Fibroblast of mammary gland (primary cell): ENCODE measurements at places on chromosomes 4 and X.

DNA sequence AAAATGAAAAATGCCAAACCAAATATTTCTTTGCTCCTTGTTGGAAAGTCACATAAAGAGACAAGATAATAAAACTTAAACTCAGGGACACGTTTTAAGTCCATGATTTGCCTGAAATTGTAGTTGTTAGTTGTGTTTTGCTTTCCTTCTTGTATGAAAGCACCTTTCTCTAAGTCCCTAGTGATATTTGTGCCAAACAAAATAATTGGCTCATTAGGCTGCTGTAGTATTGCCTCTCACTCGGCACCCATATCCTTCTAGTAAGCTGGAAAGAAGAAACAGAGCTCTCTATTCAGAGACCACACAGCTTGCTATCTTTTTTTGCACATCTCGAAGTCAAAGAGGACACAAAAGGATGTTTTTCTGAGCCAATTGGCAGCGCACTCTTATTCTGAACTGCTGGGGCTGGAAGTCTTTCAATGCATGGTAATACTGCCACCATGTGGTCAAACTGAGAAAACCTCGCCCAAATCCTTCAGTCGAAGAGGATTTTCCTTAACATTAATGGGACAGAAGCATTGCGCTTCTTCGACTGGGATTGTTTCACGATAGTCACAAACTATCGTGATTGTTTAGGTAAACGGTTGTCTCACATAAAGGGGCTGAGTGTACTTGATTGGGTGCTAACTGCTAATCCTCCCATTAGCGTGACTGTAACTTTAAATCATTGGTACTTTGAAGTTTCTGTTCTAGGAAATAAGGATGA, 571.9 kb upstream of the LCORL start:
- peak; percentile 78 for DNase-seq

GRCh38 chr4:183053681-183054080, 45.4 kb upstream of the WWC2 start:
- no peak for DNase-seq

DNA sequence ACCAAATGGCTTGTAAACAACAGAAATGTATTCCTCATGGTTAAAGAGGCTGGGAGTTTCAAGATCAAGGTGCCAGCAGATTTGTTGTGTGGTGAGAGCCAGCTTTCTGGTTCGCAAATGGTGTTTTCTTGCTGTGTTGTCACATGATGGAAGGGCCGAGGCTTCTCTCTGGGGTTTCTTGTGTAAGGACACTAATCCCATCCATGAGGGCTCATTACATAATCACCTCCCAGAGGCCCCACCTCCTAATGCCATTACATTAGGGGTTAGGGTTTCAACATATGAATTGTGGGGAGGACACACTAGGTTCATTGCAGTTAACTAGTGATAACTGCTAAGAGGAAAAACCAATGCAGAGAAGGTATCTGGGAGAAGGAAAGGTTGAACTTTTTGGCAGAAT, 103.5 kb upstream of the ENPEP start:
- no peak for DNase-seq

DNA sequence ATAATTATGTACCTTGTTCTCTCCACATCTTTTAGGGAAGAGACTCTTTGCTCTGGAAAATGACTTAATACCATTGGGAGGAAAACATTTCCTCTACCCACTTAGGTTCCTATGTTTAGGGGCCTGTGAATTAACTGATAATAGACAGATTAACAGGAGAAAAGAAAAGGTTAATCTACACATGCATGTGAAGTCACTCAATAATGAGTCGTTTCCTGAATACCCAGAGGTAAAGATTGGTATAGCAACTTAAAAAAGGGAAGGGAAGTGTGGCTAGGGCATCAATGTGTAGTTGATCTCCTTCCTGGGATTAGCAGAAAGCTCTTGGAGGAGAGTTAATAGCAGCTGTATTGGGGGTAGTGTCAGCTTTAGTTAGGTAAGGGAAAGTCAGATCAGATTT, 419.5 kb upstream of the ATOH1 start:
- no peak for DNase-seq

DNA sequence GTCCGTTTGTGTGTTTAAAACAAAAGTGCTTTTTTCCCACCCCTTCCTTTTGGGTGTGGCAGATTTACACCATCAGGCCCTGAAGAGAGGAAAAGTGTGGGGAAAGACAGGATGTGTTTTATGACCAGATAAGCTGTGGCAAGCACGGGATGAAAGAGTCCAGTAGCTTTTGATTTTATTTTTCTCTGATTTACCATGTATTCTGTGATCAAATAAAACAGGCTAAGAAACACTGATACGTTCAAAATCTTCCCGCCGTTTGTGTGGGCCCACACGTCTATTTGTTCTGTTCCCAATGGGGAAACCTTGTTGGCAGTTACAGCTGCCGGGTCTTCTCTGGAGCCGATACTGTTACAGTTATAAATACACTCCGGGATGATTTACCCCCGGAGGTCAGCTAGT, 10.8 kb downstream of the LRP2BP start:
- peak; percentile 14 for DNase-seq

DNA sequence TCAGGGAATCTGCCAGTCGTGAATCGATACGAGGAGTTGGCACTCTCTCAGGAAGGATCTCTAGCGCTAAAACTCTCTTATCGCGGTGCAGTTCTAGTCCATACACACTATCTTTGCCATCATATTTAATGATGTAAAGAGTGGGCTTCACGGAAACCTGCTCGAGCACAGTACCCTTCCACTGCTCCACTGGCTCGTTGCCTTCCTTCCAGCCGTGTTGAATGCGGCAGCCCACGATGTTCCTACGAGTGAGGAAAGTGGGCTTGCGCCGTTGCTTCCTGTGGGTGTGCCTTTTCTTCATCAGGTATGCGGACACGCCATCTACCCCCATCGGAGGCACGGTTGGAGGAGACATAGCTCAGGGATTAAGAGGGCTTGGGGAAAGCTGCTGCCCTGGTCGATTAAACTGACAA, 661 bp downstream of the SPIN4 start:
- DNase-seq: peak; percentile 3

DNA sequence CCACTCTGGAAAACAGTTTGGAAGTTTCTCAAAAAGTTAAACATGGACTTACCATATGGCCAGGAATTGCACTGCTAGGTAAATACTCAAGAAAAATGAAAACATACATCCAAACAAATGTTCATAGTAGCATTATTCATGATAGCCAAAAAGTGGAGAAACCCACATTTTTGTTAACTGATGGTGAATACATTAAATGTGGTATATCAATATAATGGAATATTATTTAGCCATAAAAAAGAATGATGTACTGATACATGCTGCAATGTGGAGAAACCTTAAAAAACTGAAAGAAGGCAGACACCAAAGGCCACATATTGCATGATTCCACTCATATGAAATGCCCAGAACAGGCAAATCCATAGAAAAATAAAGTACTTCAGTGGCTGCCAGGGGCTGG, 79.1 kb downstream of the SHROOM3 start:
- no peak for DNase-seq

DNA sequence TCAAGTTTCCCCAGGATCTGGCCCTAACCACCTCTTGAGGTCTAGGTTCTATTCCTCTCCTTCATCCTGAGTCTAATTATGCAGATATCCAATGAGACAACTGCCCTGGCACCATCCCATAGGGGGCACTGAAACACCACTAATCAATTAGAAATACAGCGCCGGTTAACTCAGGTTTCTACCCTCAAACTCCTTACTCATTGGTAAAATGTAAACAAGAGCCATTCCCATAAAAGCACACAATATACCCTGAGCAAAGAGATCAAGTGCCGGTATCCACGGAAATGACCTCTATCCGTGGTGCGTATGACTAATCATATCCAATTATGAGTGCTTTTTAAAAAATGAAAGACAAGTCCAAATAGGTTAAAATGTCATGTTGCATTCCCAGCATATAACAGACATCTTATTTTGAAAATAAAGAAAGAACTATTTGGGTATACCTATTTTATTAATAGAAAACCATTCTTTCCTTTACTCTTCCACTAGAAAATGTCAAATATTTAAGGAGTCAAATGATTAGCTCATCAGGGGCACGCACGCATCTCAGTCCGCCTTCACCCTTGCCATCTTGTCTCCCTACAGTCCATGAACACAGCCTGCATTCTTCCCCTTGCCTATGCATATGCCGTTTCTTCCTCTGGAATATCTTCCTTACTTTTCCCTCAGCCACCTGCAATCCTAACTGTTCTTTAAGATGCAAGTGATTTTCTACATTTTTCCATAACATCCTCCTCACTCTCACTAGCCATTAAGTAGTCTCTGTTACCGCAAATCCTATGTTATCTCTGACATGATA, 141.1 kb downstream of the MAML3 start:
- DNase-seq: peak; percentile 86

GRCh38 chr4:52964011-52964410, 101.9 kb downstream of the RASL11B start:
- no peak for DNase-seq

DNA sequence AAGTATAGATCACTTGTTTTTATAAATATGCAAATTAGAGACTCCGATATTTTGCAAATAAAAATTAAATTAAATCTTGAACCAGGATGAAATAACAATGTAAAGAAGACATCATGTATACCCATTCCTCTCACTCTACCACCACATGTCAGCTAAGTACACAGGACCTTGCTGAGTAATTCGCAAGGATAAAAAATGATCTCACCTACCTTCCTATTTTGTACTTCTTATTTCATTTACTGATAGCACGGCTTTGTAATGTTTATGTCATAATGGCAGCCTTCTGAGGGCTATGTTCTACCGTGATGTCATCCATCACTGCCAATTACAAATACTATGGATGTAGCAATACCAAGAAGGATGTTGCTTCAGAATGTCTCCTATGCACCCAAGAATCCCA, 10.9 kb upstream of the SMR3B start:
- DNase-seq: no peak

- peak; percentile 56 for DNase-seq
Measured at GRCh38 chr4:16194214-16194613, 32.1 kb downstream of the TAPT1 start.

GRCh38 chrX:155857561-155857960, 23.6 kb upstream of the VAMP7 start:
- peak; percentile 11 for DNase-seq

GRCh38 chrX:151488677-151489076, 74.8 kb upstream of the PASD1 start:
- DNase-seq: no peak

- DNase-seq: peak; percentile 35
Measured at GRCh38 chr4:11650801-11651596, 222.3 kb upstream of the HS3ST1 start.

DNA sequence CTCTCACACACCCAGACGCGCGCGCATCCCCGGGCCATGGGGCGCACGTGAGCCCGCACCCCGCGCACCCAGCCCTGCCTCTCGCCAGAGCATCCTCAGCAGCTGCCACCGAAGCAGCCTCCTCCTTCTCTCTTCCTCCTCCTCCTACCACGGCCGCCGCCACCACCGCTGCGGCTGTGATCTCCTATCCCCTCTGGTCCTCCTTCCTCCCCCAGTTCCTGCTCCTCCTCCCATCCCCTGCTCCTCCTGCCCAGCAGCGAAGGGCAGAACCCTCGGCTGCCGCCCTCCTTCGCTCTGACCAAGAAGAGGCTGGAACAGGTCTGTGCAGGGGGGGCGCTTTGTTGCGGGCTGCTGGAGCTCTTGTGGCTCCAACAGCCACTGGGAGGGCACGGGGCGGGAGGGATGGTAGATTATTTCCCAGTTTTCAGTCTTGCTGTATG, 148.7 kb upstream of the CHRDL1 start:
- no peak for DNase-seq

GRCh38 chr4:74100531-74100930, 1.5 kb upstream of the CXCL2 start:
- no peak for DNase-seq

GRCh38 chrX:121569609-121570008, 522.2 kb downstream of the GLUD2 start:
- no peak for DNase-seq

DNA sequence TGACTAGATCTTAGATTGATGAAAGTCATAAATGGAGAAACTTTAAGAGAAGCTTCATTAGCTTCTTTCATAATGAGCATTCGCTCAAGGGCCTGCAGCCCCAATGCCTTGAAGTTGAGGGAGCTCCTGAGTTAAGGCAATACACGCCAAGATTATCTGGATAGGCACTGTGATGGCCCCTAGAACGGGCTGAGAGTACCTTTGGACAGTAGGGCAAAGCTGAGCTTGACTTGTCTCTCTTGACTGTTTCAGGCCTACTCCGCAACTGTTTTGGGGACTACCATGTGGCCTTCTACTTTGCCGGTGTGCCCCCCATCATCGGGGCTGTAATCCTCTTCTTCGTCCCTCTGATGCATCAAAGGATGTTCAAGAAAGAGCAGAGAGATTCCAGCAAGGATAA, 83.3 kb downstream of the RLIM start:
- no peak for DNase-seq

GRCh38 chr4:153296040-153296823, 48.3 kb upstream of the MND1 start:
- DNase-seq: peak; percentile 40

GRCh38 chr4:1996866-1997611, 11.7 kb downstream of the NELFA start:
- no peak for DNase-seq

DNA sequence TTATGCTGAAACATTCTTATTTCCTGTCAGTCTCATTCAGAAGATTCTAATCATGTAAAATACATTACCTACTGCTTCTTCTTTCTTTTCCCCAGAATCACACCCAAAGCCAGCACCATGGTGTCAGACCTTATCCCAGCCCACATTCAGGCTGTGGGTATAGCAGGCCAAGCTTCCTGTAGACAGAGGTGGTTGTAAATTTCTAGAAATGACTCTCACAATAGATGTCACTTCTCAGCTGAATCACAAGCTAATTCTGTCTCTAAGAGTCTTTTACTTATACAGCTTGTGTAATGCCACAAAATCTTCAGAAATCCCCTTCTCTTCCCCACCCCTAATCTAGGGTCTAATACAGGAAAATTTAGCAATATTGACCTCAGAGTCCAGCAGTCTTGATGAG, 239.6 kb downstream of the PARM1 start:
- no peak for DNase-seq

DNA sequence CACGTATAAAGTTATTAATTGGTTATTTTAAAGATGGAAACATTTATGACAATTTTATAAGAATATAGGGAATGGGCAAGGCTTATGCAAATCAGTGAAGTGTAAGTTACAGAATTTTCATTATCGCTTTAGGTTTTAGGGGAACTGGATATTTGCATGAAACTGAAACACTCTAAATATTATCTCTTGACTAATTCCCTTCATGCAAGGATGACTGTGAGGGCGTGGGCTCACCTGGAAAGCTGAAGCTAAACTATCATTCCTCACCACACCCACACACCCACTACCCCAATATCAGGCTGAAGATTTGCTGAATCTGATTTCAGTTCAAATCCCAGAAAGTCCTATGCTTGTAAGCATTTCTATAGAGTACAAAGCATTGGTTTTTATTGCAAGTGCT, 81.7 kb upstream of the ARHGAP24 start:
- DNase-seq: no peak

- no peak for DNase-seq
Measured at GRCh38 chrX:10174810-10175209, 18.0 kb downstream of the CLCN4 start.

DNA sequence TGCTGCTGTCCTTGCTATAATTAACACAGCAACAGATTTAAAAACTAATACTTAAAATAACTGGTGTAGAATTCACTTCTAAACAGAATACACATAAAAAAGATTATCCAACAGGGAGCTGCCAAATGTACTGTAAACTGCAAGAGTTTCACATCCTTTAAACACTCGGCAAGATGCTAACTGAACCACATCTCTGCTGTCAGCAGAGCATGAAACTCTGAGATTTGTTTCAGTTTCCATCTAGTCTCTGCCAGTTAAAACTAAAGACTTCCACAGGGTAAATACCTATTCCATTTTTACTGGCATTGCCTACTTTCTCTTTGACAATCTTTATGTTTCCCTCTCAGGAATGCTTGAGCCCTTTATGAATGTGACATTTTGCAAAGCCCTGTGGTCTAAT, 127.7 kb downstream of the SLC7A11 start:
- DNase-seq: no peak
